ENCODE measurements at places on chromosomes 2 and 18.

DNA sequence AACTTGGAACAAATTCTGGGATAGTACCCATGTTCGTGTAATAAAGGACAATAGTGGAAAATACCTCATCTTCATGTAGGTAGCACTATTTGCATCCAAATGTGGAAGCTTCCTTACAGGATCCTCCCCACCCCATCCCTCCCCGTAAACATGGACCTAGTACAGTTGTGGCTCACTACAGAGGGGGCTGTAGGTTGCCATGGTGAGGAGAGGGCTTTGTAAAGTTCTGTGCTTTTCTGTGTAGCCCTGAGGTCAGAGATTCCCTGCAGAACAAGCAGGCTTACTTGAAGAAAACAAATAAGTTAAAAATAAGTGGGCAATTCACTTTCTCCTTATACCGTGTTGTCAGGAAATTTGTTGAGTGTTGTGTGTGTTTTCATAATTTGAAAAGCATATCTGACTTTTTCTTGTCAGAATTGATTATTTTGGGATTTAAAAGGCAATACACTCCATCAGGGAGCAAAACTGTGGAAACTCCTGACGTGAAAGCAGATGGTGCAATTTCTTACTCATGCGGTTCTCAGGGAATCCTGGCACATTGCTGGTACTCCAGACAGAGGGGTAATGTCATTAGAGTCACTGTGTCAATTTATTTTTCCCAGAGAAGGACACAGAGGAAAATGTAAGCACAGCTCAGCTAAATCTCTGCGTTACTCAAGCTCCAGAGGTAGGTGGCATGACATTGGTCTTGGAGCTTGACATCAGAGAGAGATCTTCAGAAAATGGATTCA is 174.2 kb upstream of the LHCGR start:
- no peak for DNase-seq

DNA sequence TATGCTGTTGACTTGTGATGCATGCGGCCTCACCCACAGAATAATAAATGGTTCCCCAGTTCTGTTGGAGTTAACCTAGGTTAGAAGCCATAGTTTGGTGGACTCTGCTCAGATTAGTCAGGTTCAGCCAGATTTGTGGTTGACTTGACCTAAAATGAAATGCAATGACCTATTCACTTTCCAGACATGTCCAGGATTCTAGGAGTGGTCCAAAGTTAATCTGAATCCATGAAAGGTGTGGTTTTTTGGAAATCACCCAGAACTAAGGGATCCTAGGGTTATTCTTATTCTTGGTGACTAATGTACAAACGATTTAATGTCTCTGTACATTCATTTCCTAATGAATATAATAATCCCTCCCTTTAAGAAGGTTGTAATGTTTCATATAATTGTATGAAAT is 88.9 kb upstream of the RBBP8 start:
- no peak for DNase-seq

- DNase-seq = no peak
Measured at GRCh38 chr2:145836986-145837385, 1317.1 kb upstream of the ZEB2 start.

GRCh38 chr18:35938562-35938961 is 33.9 kb upstream of the RMP24 start:
- no peak for DNase-seq

GRCh38 chr2:154692927-154693326 is 5.6 kb upstream of the KCNJ3 start:
- no peak for DNase-seq

- DNase-seq = no peak
Measured at GRCh38 chr2:20221555-20221973, 3.4 kb downstream of the SDC1 start.

DNA sequence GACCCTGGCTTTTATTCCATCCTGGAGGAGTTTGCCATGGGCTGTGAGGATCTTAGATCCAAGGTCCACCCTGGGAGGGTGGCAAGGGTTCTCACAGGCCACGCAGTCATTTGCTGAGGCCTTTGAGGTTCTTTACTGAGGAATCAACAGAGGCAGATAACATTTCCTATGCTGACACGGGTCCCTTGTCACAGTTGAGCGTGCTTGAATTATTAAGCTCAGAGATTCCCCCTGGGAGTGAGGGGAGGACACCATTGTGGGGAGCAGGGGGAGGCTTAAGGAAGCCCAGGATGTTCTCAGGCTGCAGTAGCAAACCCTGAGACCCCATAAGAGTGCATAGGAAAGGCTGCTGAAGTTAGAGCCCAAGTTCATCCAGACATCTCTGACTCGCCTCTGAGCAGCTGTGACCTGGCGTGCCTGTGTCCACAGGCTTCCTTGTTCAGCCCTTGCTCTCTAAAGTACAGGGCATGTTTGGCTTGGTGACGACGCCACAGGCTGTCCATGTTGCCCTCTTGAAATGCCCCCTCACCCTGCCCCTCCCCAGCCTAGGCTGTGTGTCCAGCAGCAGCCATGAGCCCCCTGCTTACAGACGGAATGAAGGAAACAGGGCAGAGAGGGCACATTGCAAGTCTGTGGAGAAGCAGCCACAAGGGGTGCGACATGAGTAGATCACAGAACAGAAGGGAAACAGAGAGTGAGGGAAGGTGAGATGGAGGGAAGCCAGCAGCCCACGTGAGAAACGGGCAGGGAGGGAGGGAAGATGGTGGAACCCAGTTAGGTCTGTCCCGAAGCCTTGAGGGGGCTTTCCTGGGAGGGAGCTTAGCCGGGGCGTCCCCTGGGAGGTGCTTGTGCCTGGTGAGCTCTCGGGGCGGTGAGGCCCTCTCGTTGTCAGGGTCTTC is 34.0 kb downstream of the NAPG start:
- DNase-seq = no peak

DNA sequence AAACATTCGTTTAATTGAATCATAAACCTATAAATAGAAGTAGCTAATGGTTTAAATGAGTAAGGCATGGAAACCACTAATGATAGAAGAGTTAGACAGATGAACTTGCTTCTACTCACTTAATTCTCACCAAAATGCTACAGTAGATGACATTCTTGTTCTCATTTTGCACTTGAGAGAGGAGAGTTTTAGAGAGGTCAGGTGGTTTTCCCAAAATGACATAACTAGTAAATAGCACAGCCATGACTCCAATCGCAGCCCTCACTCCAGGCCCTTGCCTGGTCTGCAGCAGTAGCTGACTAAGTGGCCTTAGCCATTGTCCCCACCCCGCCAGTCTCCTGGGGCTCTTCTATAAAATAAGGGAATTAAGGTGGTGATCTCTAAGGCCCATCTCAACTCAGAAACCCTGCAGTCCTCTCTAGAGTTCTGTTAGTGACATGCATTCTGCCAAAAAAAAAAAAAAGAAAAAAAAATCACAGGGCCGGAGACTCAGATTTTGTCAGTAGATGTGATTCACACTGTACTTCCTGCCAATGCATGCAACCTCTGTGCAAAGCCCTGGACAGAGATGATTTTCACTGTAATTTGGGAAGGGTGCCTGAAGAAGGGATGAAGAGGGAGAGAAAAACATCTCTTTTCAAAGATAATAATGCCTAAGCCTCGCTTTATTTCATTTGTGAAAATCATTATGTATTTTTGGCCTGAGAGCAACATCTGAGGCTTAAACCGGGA is 221.8 kb downstream of the ANAPC1 start:
- peak; percentile 17 for DNase-seq

- no peak for DNase-seq
Measured at GRCh38 chr2:197033222-197033621, 106.7 kb upstream of the PGAP1 start.

DNA sequence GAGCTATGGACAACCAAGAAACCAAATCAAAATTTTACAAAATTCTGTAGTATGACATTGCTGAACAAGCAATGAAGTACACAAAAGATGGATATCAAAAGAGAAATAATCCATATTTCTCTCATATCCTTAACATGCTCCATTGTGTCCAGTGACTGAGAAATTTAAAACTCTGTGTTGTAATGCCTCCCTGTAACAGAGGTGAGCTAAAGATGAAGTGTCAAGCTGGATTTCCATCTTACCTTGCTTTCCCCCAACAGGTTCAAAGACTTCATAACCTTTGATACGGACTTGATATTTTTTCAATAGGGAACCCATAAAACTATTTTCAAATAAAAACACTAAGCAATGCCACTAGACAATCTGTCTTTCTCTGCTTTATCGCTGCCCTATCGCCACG is 95.7 kb upstream of the SERTAD2 start:
- no peak for DNase-seq

DNA sequence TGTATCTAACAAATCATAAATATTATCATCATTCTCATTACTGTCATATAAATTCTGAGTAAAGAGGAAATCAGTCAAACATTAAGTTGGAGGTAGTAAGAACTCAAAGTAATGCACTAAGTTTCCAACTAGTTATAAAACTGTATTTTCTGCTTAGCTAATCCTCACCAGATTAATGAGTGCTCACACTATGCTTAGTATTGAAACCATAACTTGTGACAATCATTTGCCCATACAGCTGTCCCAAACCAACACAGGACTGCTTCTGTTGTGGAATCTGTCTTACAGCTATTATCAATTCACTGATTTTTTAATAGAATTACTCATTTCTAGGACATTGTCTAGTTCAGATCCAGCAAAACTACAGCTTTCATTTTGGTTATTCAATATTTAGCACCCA is 41.5 kb upstream of the TANK start:
- no peak for DNase-seq

- DNase-seq = no peak
Measured at GRCh38 chr2:15565392-15565791, 4.3 kb upstream of the NBAS start.

DNA sequence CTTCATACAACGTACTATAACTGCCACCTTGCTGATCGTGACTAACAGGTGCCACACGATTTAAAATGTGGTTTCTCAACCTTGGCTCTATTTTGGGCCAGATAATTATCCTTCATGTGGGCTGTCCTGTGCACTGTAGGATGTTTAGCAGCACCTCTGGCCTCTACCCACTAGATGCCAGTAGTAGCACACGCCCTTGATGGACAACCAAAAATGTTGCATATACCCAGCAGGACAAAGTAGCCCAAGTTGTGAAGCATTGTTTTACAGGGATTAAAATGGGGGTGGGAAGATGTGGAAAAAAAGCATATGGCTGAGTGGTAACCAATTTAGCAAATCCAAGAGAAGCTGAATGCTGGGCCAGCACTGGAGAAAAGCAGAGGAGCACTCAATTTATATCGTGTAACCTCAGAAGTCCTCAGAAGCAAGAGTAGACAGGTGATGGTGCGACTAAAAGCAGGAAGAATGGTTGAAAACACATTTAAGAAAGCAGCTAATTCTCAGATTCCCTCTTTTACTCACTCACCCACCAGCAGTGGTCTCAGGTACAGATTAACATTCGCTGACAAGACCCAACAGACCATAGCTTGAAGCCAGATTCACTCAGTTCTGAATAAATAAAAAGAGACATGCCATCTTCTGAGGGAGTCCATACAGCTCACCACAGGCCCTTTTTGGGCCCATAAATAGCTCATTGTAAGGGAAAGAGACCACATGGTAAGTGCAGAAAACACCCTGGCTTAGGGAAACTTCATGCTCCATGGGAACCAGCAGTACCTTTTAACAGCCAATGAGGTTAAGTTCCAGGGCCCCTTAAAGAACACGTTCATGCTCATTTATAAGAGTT is 50.6 kb downstream of the RAPH1 start:
- DNase-seq = peak; percentile 67

- DNase-seq = no peak
Measured at GRCh38 chr2:241135737-241136136, 13.5 kb downstream of the PASK start.

GRCh38 chr2:102094917-102095316 is 47.6 kb upstream of the IL1R1 start:
- peak; percentile 44 for DNase-seq

DNA sequence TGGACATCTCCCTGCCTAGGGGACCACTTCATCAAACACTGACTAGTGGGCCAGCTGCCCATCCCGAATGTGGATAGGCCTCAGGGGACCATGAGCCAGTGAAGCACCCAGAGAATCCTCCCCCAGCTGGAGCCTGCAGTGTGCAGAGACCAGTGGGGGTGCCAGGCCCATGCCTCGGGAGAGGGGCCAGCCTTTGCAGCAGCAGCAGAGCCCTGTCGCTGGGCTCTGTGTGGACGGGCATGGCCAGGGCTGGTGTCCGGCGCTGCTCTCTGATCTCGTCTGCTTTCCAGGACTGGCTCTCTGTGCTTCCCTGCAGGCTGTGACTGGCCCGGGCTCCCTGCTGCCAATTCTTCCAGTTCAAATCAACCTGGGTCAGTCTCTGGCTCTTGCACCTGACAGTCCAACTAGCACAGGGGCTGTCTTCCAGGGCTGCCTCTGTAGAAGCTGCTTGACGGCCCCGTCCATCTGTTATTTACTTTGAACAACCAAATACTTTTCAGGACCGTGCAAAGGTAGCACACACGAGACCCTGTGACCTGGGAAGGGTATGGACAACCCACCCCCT is 11.4 kb downstream of the KCNIP3 start:
- DNase-seq = no peak

GRCh38 chr2:221747289-221747972 is 175.3 kb upstream of the EPHA4 start:
- DNase-seq = no peak

GRCh38 chr2:48189552-48190228 is 283.4 kb upstream of the FBXO11 start:
- DNase-seq = peak; percentile 93

DNA sequence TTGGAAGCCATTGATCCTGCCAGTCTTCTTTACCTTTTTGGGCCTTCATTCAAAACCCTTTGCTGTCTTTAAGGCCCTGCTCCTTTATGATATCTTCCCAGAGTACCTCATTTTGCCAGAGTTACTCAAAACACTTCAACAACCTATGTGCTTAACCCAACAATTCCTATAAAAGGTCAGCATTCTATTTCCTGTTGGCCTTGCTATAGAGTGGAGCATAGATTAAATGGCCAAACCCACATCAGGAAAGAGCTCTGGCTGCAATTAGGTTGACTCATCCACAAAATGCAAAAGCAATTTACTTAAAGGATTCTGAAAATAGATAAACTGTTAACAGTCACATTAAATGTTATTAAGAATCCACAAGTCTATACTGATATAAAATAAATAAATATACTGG is 21.2 kb downstream of the MRPL33 start:
- no peak for DNase-seq

GRCh38 chr18:41849632-41850031 is 105.4 kb upstream of the PIK3C3 start:
- no peak for DNase-seq

GRCh38 chr2:200863782-200864175 is 679 bp downstream of the CLK1 start:
- peak; percentile 85 for DNase-seq

- DNase-seq = no peak
Measured at GRCh38 chr2:136127356-136127755, 9.4 kb upstream of the CXCR4 start.

- DNase-seq = peak; percentile 74
Measured at GRCh38 chr2:69634196-69634821, 9.2 kb downstream of the AAK1 start.

GRCh38 chr18:34942276-34942675 is 98.9 kb upstream of the MAPRE2 start:
- peak; percentile 1 for DNase-seq

GRCh38 chr2:64978514-64979268 is 10.5 kb upstream of the SLC1A4 start:
- DNase-seq = peak; percentile 52

- peak; percentile 24 for DNase-seq
Measured at GRCh38 chr2:182666674-182667314, 49.3 kb upstream of the DNAJC10 start.

GRCh38 chr2:109382951-109383350 is 230.8 kb downstream of the SEPTIN10 start:
- no peak for DNase-seq

GRCh38 chr2:213475433-213475832 is 191.2 kb downstream of the SPAG16 start:
- DNase-seq = no peak

Measured in inflammatory macrophage (primary cell).